Inflammatory macrophage treated with lipopolysaccharide for 1 hour (primary cell): ENCODE measurements at places on chromosomes 1 and 21.

- no peak for DNase-seq
Observed at GRCh38 chr1:206145771-206146290, 28.6 kb upstream of the AVPR1B start.

DNA sequence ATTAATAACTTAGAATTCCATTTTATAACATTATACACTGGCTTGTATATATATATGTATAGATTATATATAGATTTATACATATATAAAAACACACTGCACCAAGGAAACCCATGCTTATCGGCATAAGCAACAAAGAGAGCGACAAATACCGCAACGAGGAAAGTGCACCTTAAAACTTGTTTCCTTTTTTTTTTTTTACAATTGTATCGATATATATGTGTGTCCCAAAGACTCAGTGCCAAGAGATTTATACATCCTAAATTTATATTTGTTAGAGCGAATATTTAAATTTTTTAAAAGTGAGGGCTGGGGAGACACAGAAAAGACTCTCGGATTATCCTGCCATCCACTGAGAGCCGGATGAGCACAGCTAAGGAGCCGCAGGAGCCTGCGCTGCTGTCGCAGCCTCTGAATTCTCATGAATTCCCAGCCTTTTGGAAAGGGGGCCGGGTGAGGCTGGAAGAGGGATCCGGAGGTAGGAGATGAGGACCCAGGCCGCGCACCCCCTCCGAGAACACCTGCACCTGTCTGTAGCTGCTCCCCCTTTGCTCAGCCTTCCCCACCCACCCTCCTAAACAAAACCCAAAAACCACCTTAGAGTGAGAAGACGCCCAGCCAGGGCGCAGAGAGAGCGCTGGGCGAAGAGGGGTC is 5.2 kb downstream of the DMRTA2 start:
- DNase-seq, result no peak

DNA sequence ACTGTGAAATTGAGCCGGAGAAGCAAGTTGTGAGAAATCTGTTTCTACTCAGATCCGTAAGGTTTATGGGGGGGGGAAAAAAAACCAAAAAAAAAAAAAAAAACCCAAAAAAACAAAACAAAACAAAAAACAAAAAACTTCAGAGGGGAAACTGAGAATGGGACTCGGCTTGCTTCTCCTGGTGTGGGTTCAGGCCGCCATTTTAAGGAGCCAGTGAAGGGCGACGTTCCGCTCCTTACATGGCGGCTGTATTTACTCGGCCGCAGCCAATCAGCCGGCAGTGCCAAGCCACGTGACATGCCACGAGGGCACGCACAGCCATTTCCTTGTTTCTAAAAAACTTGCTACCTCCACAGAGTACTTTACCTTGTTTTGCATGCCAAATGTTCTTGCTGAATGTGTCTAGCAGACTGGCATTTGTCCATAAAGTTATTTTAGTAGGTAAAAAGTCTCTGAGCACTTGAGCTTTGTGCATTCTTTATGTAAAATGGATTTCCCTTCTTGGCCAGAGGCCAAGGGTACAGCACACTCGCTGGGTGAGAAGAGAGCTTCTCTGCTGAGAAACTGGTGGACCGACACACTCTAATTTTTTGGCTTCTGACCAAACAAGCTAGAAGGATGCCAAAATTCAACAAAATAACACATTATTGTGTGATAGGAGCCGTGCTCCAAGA is 101.8 kb downstream of the NFIA start:
- DNase-seq, result no peak

- no peak for DNase-seq
Observed at GRCh38 chr1:86155051-86155806, 1.3 kb downstream of the COL24A1 start.

DNA sequence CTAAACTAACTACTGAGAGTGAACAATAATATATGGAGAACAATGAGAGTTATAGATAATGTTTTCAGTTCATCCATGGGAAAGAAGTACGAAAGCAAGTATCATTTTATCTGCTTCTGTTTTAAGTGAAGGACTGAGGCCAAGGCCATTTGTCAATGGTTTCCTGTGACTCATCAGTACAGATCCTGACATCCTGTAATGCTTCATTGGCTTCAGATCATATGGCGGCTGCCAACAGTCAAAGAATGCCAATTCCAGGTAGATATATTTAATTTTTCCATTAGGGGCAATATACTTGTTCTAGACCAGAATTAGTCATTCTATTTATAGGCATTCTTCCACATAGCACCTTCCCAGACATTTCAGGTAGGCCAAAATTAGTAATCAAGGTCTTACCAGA is 97.3 kb downstream of the USH2A start:
- DNase-seq, result no peak
